ENCODE measurements at places on chromosomes 7 and 10.

DNA sequence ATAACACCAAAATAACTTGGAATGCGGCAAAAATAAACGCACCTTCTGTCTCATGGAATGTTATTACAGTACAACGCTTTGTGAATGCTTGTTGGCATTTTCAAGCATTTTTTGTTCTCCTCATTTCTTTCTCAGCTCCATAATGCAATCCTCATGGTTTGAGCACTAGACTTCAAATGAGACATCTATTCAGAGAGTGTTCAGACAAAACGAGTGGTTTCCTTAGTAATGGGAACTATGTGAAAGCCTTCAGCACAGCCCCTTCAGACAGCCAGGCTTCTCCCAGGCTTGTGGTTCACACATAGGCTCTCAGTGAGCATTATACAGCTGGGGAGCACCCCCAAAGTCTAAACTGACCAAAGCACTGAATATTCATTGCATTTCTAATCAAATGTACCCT, 8.6 kb upstream of the LRRN3 start:
- DNase-seq = no peak

DNA sequence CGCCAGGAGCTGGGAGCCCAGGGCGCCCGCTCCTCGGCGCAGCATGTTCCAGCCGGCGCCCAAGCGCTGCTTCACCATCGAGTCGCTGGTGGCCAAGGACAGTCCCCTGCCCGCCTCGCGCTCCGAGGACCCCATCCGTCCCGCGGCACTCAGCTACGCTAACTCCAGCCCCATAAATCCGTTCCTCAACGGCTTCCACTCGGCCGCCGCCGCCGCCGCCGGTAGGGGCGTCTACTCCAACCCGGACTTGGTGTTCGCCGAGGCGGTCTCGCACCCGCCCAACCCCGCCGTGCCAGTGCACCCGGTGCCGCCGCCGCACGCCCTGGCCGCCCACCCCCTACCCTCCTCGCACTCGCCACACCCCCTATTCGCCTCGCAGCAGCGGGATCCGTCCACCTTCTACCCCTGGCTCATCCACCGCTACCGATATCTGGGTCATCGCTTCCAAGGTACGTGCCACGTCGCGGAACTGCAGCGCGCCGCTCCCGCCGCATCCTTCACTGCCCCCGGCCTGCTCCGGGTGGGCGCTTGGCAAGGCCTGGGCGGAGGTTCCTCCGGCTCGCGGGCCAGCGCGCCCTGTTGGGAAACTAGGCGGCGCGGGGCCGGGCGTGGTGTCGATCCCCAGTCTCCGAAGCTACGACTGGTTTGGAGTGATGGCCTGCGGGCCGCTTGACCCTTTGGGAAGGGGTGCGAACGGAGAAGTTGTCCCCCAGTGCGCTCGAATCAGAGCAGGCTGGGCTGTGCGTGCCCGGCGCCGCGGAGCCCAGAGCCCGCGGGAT, 868 bp downstream of the EMX2 start:
- DNase-seq = no peak

DNA sequence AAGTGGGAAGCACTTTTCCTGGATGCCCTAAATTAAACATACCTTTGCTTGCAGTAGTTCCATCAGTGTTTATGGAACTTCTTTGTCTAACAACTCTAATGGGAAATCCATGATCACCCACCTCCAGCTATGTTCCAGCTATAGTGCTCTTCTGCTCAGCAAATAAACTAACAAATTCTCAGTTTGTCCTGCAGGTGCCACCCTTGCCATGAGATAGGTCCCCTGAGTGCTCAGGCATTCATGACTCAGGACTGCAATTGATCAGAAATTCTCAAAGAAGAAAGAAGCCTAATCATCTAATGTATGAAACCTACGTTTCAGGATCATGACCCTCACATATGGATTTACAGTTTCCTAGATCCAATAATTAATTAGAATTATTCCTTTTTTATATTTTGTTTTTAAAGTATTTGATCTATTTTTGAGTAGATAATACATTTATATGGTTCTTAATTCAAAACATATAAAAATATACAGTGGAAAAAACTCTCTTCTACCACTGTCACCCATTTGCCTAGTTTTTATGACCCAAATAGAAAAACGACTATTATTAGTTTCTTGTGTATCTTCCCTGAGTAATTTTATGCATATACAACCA, 48.7 kb upstream of the DYNC1I1 start:
- no peak for DNase-seq

GRCh38 chr10:106935978-106936451, 228.5 kb downstream of the SORCS1 start:
- DNase-seq = no peak

- DNase-seq = no peak
These were observed 190.8 kb upstream of the TMEM196 start for GRCh38 chr7:19964246-19964645.

All from stimulated activated CD4-positive, alpha-beta T cell treated with anti-CD3 and anti-CD28 coated beads, Interleukin-12 subunit alpha, Interleukin-12 subunit beta, amount 100 ng/mL, for 24 hours (primary cell).